Thymus (tissue), 14 donors: ENCODE measurements at places on chromosomes 16 and 17. TPM values are rescaled to one million over a fixed set of nuclear protein-coding genes. Genes with fewer than 3 reads are reported as not detected.

DNA sequence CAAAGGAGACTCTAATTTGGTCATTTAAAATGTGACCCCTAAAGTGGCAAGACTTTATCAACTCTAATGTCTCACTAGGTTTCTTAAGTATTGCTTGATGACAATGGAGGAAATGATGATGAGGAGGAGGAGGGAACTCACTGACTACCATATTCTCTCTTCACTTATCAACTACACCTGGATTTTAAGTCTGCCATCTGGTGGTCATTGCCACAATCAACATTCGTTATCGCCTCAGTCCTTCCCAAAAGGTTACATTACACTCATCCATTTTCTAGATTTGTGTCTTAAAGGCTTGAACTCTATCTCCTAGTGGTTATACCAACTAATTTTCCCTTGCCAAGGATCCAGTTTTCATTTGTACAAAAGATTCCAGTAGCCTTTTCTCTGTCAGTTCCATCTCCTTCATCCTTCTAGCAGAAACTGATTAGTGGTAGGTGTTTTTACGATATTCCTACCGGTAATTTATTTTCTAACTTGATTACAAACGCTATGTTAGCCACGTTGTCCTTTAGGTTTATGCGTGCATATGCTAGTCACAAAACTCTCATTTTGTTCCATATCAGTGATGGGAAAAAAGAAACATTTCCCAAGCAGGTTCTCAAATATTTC, 114.6 kb upstream of the NOG start:
- H3K4me3 ChIP-seq = no peak overlapping the region
- peak; percentile 15 for DNase-seq
- no peaks in the 10 kb centered on the region for H3K4me1 ChIP-seq
- H3K36me3 ChIP-seq = no peaks in the 10 kb centered on the region

DNA sequence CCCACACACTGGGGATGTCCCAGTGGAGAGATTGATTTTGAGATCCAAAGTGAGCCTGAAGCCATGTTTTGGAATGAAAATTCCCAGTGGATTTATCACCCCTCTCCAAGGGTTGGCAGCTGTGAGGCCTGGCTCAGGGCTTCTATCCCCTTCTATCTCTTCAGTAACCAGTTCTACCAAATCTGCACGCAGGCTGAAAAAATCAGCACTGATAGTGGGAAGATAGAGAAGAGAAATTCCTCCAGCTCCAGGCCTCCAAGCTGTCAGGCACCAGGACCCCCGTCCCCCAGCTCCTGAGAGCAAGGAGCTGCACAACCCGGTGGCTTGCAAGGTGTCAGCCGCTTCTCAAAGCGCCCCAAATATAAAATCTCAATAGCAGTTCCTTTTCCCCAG, 1.0 kb downstream of the FLOT2 start:
- no peak for DNase-seq
- peaks cover 20% of the 10 kb centered on the region for H3K4me1 ChIP-seq
- H3K27me3 ChIP-seq = no peaks in the 10 kb centered on the region
- peak overlapping the region; percentile 83 for H3K4me3 ChIP-seq
- no peaks in the 10 kb centered on the region for H3K36me3 ChIP-seq

DNA sequence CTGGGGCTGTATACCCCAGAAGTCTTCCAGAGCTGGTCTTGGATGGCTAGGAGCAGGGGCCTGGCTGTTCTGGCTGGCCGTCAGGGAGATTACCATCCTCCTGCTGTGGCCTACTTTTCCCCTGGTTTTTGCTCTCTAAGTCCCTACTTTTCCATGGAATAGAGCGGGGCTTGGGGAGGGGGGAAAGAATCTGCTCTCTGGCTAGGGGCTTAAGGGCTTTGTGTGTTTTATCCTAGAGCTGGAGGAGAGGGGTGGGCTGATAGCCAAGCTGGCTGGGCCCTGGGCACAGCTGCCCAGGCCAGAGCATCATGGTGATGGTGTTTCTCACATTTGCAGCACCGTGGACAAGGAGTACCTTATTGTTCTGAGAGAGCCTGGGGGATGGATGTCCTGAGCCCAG, 3.6 kb downstream of the NRN1L start:
- H3K4me3 ChIP-seq = no peak overlapping the region
- H3K4me1 ChIP-seq = no peaks in the 10 kb centered on the region
- peaks cover 35% of the 10 kb centered on the region for H3K36me3 ChIP-seq
- no peak overlapping the region for H3K27ac ChIP-seq

DNA sequence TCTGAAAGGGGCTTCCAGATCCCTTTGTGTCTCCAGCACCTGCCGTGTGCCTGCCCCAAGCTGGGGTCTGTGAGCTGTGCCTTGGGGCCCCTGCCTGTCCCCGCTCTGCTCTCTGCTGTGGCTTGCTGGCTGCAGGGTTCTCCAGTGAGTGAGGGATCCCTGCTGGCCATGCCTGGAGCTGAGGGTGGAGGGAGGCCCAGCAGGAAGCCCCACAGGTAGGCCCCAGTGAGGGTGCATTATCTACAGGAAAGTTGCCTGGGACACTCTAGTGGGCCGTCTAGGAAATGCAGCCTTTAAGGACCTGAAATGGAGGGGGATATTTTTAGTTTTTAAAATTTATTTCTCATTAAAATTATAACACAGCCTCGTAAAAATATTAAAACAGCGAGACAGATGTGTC, 50.9 kb downstream of the JPH3 start:
- H3K36me3 ChIP-seq = no peaks in the 10 kb centered on the region
- H3K4me1 ChIP-seq = no peaks in the 10 kb centered on the region
- H3K27ac ChIP-seq = no peak overlapping the region
- no peak for DNase-seq
- peaks cover under 1% of the 10 kb centered on the region for H3K27me3 ChIP-seq

DNA sequence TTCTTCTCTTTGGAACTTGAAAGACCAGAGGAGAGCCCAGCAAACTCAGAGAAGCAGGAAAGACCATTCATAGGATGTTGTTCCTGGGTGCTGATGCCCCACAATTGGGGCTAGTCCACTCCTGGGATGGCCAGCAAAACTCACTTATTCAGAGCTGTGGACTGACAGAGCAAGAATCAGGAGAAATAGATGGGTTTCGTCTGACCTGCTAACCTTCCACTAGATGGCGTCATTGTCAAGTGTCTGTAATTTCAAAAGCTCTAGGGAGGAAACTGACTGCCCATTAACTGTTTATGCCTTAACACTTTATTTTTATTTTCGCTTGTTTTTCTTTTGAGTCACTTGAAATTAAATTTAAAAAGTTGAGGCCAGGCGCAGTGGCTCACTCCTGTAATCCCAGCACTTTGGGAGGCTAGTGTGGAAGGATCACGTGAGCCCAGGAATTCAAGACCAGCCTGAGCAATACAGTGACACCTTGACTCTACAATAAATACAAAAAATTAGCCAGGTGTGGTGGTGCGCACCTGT, 28.7 kb upstream of the MILR1 start:
- DNase-seq = no peak
- H3K4me3 ChIP-seq = no peak overlapping the region
- no peaks in the 10 kb centered on the region for H3K36me3 ChIP-seq
- no peaks in the 10 kb centered on the region for H3K4me1 ChIP-seq
- no peaks in the 10 kb centered on the region for H3K27me3 ChIP-seq

DNA sequence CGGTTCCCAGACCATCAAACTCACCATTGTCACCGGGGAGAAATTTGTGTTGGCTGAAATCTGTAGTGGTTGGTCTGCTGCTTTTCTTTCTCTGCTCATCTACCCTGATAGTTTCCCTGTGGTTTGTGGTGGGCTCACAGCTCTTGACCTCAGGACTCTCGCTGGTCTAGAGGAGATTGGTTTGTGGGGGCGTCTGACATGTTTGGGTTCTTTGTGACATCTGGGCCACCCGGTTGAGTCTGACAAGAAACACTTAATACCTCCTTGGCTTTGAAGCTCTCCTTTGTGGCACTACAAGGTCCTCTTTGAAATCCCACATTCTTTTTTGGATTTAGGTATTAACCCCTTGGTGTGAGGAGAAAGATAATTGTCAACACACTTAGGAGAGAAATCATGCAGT, 662.0 kb downstream of the WWOX start:
- H3K4me3 ChIP-seq = no peak overlapping the region
- H3K4me1 ChIP-seq = no peaks in the 10 kb centered on the region
- H3K36me3 ChIP-seq = no peaks in the 10 kb centered on the region
- H3K27ac ChIP-seq = no peak overlapping the region

- H3K4me3 ChIP-seq = no peak overlapping the region
- H3K27ac ChIP-seq = peak overlapping the region; percentile 84
- peaks cover 6% of the 10 kb centered on the region for H3K4me1 ChIP-seq
- H3K27me3 ChIP-seq = no peaks in the 10 kb centered on the region
Observed at GRCh38 chr16:87465306-87465705, 27.5 kb downstream of the ZCCHC14 start.

- no peak for DNase-seq
- no peaks in the 10 kb centered on the region for H3K4me1 ChIP-seq
- H3K4me3 ChIP-seq = no peak overlapping the region
- no peak overlapping the region for H3K27ac ChIP-seq
- H3K27me3 ChIP-seq = peaks cover 16% of the 10 kb centered on the region
Observed at GRCh38 chr17:79513820-79514535, 96.9 kb downstream of the RBFOX3 start.

GRCh38 chr17:15955793-15956541, 11.0 kb downstream of the ADORA2B start:
- no peaks in the 10 kb centered on the region for H3K27me3 ChIP-seq
- no peak overlapping the region for H3K27ac ChIP-seq
- H3K4me1 ChIP-seq = peaks cover 6% of the 10 kb centered on the region
- no peak for DNase-seq

- no peak overlapping the region for H3K4me3 ChIP-seq
- no peaks in the 10 kb centered on the region for H3K36me3 ChIP-seq
- no peaks in the 10 kb centered on the region for H3K27me3 ChIP-seq
- DNase-seq = no peak
Observed at GRCh38 chr17:9768381-9768934, 22.9 kb downstream of the DHRS7C start.

- H3K4me3 ChIP-seq = peak overlapping the region; percentile 43
- peaks cover 9% of the 10 kb centered on the region for H3K36me3 ChIP-seq
- H3K4me1 ChIP-seq = peaks cover 28% of the 10 kb centered on the region
- DNase-seq = peak; percentile 64
Observed at GRCh38 chr17:39209317-39210092, 9.4 kb downstream of the RPL19 start.

- no peak overlapping the region for H3K4me3 ChIP-seq
- H3K27ac ChIP-seq = no peak overlapping the region
- H3K36me3 ChIP-seq = peaks cover 90% of the 10 kb centered on the region
- DNase-seq = no peak
Observed at GRCh38 chr17:74768069-74768762, 7.9 kb downstream of the NAT9 start.

DNA sequence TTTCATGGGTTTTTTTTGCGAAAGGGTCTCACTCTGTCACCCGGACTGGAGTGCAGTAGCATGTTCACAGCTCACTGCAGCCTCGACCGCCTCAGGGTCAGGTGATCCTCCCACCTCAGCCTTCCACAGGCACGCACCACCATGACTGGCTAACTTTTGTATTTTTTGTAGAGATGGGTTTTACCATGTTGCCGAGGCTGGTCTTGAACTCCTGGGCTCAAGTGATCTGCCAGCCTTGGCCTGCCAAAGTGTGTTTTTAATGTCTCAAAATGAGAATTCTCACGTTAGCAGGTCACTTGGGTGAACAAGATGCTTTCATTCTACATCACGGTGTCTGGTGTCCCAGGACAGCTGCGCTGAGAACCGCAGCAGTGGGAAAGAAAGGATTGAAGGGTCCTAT, 3.2 kb downstream of the FBXO31 start:
- DNase-seq = no peak
- no peak overlapping the region for H3K4me3 ChIP-seq
- H3K27me3 ChIP-seq = no peaks in the 10 kb centered on the region
- peaks cover 3% of the 10 kb centered on the region for H3K36me3 ChIP-seq
- no peak overlapping the region for H3K27ac ChIP-seq

DNA sequence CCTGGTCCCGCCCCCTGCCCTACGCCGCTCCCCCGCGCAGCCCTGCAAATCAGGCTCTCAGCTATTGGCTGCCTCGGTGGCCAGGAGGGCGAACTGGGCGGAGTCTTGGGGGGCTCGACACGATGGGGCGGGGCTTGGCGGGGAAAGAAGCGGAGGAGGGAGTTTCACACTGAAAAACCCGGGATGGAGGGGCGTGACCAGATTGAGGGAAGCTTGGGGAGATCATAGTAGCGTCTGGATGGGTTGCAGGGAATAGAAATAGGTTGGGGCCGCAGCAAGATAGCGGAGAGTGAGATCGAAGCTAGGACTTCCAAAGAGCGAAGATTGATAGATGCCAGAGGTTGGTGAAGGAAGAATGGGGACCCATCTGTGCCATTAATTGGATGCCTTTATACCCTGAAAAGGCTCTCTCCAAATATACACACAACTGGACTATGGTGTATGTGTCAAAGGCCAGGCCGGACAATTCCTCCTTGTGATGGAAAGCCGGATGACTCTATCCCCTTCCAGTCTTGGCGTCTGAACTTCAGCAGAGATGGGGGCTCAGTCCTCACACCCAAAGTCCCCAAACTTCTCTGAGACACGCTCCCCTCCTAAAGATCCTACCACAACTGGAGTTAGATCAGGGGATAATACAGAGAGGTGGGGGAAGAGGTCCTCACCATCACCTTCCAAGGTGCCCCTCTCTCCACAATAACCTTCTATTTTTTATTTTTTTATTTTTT, 376 bp upstream of the STAC2 start:
- H3K27me3 ChIP-seq = peaks cover 89% of the 10 kb centered on the region
- peaks cover 6% of the 10 kb centered on the region for H3K4me1 ChIP-seq
- H3K36me3 ChIP-seq = no peaks in the 10 kb centered on the region
- peak; percentile 42 for DNase-seq

- no peak overlapping the region for H3K27ac ChIP-seq
- H3K4me1 ChIP-seq = peaks cover 78% of the 10 kb centered on the region
- no peak for DNase-seq
Observed at GRCh38 chr17:77478899-77479298, 338.1 kb downstream of the SEC14L1 start.

GRCh38 chr17:67066717-67067116, 22.4 kb downstream of the CACNG1 start:
- no peak overlapping the region for H3K27ac ChIP-seq
- no peak for DNase-seq
- H3K36me3 ChIP-seq = peaks cover 3% of the 10 kb centered on the region
- no peak overlapping the region for H3K4me3 ChIP-seq
- no peaks in the 10 kb centered on the region for H3K4me1 ChIP-seq

DNA sequence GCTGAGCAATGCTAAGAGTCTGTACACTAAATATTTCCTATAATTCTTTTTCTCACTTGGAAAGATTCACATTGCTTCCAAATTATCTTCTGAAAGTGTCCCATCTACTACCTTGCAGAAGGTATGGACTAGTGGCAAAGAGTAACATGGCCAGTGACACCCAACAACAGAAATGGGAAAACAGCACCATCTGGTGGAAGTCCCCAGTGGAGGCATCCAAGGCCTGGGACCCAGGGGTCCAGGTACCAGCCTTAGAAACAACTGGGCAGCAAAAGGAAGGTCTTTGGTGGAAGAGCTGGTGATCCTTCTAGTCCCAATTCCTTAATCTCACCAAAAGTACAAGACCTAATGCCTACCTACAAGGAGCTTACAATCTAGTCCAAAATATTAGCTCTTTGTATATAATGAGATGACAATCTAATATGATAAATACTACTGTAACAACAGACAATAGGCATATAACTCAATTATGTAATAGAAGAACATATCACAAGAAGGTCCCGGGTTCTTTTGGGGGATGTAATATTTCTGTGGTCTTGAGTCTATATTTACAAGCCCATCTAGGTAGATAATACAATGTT, 55.3 kb downstream of the SKAP1 start:
- DNase-seq = peak; percentile 11
- H3K36me3 ChIP-seq = peaks cover 10% of the 10 kb centered on the region
- H3K4me3 ChIP-seq = no peak overlapping the region
- no peaks in the 10 kb centered on the region for H3K4me1 ChIP-seq
- no peak overlapping the region for H3K27ac ChIP-seq

MYOCD gene
- total RNA-seq = 0.05 TPM

CNGB1 gene
- 0.19 TPM for total RNA-seq

SCIMP gene
- 0.80 TPM for total RNA-seq

RNF213 gene
- 76.4 TPM for total RNA-seq

PDE6G gene
- total RNA-seq = 12.2 TPM

WNT9B gene
- total RNA-seq = 0.05 TPM

PLXDC1 gene
- 19.7 TPM for total RNA-seq

C1QTNF1 gene
- total RNA-seq = 2.2 TPM

GUCY2D gene
- total RNA-seq = 0.05 TPM
